ENCODE measurements at places on chromosomes 5 and 9. TPM values are rescaled to one million over a fixed set of nuclear protein-coding genes. Genes with fewer than 3 reads are reported as not detected.

Gene ZBTB5
- total RNA-seq = 13.9 TPM

Gene PCDHGA11
- total RNA-seq = not detected

Gene FCN2
- not detected for total RNA-seq

Gene AGXT2
- total RNA-seq = not detected

Gene PCDHGA6
- 0.10 TPM for total RNA-seq

Gene GRXCR2
- total RNA-seq = not detected

Gene DMRT3
- not detected for total RNA-seq

Gene SV2C
- total RNA-seq = 0.18 TPM

Gene CYLC2
- total RNA-seq = not detected

Gene CER1
- total RNA-seq = not detected

Gene CNTFR
- not detected for total RNA-seq

Gene ENHO
- total RNA-seq = 1.4 TPM

Gene ZBTB43
- total RNA-seq = 52.0 TPM

Gene CTSV
- not detected for total RNA-seq

Gene MUSK
- total RNA-seq = not detected

Gene CDC20B
- not detected for total RNA-seq

Gene CSF2
- not detected for total RNA-seq

Gene NTNG2
- total RNA-seq = 3.6 TPM

Gene IFNA21
- not detected for total RNA-seq

Gene OBP2B
- not detected for total RNA-seq

Gene FAM200C
- total RNA-seq = not detected

Gene JAKMIP2
- total RNA-seq = 4.1 TPM

Gene TNC
- total RNA-seq = not detected

Gene CDK9
- total RNA-seq = 123 TPM

Gene CDX1
- not detected for total RNA-seq

Gene CTXN3
- total RNA-seq = not detected

Gene PRRC1
- 38.5 TPM for total RNA-seq

Gene FAM13B
- 54.1 TPM for total RNA-seq

Gene SLCO6A1
- total RNA-seq = not detected

Gene SAXO1
- not detected for total RNA-seq

Gene CCL21
- total RNA-seq = not detected

Gene F2RL1
- 0.94 TPM for total RNA-seq

Gene PCDHB15
- total RNA-seq = not detected

Gene PCDHGA10
- 0.10 TPM for total RNA-seq

Gene OR13C8
- total RNA-seq = not detected

Gene EMB
- 184 TPM for total RNA-seq

Gene TMEM141
- 21.8 TPM for total RNA-seq

Gene GPR151
- total RNA-seq = not detected

Gene SEMA5A
- total RNA-seq = 0.75 TPM

Gene MPDZ
- total RNA-seq = not detected

Gene ANKRD34B
- not detected for total RNA-seq

Gene ENTREP1
- 0.77 TPM for total RNA-seq

Gene TMC1
- not detected for total RNA-seq

Gene AK8
- total RNA-seq = 0.32 TPM

Gene WDR36
- total RNA-seq = 27.9 TPM

Gene CD180
- total RNA-seq = 1.3 TPM

Gene SLC45A2
- not detected for total RNA-seq

Gene SPINK6
- total RNA-seq = not detected

Gene CXCL14
- not detected for total RNA-seq

Gene SPATA31E1
- total RNA-seq = not detected

Gene TCERG1
- 98.1 TPM for total RNA-seq

Gene POMT1
- 54.0 TPM for total RNA-seq

Gene IL13
- total RNA-seq = not detected

Data from T-helper 17 cell (primary cell).